ENCODE measurements at places on chromosomes 12 and 14.

- no peak for DNase-seq
Measured at GRCh38 chr14:69591317-69591716, 16.6 kb upstream of the CCDC177 start.

DNA sequence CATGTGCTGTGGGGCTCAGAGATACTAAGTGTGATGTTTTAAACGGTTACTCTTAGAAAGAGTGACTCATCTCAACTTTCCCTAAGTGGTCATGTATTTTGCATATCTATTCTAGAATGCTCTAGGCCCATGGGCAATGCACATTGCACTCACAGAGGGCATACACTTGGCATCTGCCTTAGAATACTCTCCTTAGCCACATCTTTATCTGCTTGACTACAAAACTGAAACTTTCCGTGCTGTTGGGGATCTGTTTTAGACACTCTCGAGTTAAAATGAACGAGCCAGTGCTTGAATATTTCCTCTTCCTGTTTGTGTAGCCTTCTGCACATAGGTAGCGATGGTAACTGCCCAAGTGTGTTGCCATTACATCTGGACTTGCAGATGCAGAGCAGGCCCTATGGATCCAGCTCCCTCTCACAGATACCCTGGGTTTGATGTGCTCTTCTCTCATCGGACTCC lies 180.5 kb downstream of the CAND1 start:
- DNase-seq: no peak

GRCh38 chr12:124765581-124766489 lies 97.8 kb downstream of the SCARB1 start:
- DNase-seq: no peak

DNA sequence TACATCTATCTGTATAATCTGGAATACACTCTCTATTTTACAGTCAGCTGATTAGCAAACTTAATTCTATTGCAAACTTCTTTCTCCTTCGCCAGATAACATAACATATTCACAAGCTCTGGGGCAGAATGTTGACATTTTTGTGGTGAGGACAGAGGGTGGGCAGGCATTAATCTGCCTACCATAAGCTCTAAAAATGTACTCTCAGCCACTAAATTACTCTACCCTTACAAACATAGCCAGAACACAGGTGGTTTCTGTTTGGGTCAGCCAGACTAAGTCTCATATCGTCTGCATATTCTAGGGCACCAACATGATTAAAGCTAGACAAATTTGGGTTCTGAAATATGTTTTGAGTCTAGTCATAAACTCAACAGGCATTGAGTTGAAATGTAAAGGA lies 90.1 kb downstream of the SLC6A15 start:
- DNase-seq: no peak

GRCh38 chr14:22086131-22086530 lies 412.5 kb upstream of the OR4E1 start:
- no peak for DNase-seq

- no peak for DNase-seq
Measured at GRCh38 chr14:75204116-75204515, 27.7 kb upstream of the TMED10 start.

DNA sequence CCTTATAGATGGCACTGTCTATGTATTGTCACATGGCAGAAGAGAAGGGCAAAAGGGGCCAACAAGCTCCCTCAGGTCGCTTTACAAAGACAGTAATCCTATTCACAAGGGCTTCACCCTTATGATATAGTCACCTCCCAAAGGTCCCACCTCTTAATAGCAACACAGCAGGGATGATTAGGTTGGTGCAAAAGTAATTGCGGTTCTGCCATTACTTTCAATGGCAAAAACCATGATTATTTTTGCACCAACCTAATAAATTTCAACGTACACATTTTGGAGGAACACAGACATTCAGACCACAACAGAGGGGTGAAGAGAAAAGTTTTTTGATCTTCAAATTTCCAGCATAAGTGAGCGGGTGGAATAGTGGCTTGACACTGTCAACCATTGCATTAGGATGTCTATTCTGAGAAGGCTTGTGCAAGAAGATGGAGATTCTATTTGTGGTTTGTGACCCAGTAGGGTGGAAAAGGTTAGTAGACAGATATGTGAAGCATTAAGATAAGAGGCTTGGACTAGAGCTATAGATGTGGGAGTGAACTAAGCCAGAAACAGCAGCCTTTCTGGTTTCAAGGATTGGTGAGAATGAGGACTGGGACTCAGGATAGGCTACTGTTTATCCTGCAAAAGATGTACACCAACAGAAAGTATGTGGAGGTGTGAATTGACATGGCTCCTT lies 75.5 kb upstream of the CPSF6 start:
- no peak for DNase-seq

DNA sequence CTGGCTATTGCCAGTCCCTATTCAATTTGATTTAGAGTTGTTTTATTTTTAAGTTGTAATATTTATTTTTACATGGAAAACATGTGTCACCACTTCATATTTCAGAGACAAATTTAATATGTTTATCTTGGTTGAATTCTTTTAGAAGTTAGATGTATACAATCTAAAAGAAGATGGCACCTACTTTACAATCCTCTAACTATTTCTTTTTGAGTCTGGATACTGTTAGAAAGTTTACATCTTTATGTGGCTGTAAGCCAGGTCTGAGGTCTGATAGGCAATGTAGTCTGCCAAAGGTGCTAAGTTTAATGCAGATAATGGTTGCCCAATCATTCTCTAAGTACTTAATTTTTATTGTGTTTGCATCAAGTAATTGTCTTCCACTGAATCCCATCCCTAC lies 7.2 kb upstream of the LMO3 start:
- no peak for DNase-seq

DNA sequence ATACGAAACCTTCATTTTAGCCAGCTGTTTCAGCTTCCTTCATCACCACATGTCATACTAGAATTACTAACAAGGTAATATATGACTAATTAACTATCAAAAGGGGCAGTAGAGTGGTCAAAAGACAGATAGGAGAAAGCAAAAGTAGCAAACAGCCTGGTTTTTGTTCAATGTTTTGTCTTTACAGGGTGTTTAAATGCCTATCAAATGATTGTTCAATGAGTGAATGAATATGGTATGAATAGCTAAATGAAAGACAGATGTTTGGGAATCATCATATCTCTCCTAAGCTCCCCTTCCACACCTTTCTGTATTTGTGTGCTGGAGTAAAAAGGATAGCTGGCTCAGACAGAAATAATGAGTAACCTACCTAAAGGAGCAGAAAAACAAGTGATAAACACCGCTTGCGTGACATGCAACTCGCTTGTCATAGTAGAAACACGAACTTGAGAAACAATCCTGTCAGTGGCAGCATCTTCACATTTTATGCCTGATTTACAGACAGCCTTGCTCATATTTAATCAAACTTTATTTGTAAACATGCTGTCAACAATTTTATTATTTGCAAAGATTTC lies 34.2 kb downstream of the ABCC9 start:
- no peak for DNase-seq

DNA sequence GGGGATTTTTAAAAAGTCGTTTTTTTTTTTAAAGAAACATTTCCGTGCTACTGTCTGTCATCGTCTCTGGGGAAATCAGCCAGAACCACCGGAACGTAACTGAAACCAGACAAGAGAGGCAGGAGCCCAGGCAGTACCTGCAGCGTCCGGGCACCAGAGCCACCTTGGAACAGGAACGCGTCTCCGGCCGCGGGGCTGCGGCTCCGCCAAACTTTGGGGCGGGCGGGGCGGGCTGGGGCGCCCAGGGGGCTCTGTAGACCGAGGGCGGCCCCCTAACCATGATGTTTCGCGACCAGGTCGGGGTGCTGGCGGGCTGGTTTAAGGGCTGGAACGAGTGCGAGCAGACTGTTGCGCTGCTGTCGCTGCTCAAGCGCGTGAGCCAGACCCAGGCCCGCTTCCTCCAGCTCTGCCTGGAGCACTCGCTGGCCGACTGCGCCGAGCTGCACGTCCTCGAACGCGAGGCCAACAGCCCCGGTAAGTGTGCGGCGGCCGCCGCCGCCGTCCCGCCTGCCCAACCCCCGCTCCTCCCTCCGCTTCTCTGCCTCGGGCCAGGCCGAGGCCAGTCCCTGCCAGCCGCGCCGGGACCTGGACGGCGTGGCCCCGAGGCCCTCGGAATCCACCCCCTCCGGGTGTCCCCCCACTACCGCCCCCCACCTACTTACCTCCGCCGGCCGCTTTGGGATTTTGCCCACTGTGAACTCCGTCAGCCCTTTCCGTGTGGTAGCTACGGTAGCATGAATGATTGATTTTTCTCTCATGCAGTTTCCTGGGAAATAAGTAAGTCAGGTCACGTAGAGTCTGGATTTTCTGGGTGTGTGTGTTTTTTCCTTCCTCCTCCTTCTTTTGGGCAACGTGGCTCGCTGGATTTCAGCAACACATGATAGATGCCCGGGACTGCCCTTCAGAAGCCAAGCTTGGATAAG lies 972 bp downstream of the SAMD4A start:
- DNase-seq: no peak

DNA sequence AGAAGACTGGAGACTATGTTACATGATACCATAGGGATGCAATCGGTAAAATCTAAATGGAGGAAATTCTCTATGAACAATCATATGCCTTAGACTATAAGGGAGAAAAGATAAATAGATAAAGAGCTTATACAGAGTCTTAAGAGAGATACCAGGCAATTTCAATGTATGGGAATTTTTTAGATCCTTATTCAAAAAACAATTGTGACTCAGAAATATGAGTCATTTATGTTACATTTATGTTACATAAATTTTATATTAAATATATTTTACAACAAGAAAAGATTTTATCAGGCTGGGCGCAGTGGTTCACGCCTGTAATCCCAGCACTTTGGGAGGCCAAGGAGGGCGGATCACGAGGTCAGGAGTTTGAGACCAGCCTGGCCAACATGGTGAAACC lies 36.5 kb upstream of the PSMA6 start:
- no peak for DNase-seq

DNA sequence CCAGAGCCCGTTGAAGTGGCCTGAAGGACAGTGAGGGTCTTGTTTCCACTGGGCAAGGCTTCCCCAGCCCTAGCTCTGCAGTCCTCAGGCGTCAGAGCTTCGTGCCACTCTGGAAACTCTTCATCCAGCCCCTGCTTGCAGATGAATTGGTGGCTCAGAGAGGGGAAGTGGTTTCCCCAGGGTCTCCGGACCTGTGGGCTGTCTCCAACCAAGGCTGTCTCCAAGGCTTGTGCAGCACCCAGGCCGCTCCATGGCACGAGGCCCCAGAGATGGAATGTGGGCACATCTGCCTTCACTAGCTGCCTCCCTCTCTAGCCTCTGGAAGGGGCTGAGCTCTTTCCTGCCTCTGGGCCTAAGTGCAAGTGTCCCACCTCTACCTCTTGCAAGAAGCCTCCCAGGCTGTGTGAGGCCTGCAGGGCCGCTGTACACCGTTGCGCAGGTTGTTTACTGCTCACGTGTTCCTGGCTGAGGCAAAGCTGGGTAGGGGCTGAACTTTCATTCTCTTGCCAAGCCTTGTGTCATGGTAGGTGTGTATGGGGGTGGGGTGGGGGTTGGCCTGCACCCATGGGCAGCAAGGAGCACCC lies 11.1 kb downstream of the RIN3 start:
- no peak for DNase-seq

GRCh38 chr12:121600702-121601336 lies 20.0 kb upstream of the KDM2B start:
- DNase-seq: no peak

DNA sequence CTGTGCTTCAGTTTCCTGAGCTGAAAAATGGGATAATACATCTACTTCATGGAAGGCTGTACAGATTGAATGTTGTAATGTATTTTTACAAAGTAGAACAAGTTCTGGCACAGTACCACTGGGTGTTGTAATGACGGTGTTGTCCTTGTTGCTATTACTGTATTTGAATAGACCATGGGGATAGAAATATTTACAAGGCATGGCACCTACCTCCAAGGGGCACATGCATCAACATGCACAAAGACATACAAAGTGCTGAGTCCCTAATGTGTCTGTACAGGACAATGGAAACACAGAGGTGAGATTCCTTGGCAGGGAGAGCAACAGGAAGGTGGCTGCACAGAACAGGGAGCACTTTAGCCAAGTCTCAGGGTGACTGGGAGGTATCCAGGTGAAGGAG lies 930.6 kb upstream of the TMEM132C start:
- no peak for DNase-seq

GRCh38 chr12:54417712-54418440 lies 1.2 kb downstream of the ITGA5 start:
- DNase-seq: no peak

DNA sequence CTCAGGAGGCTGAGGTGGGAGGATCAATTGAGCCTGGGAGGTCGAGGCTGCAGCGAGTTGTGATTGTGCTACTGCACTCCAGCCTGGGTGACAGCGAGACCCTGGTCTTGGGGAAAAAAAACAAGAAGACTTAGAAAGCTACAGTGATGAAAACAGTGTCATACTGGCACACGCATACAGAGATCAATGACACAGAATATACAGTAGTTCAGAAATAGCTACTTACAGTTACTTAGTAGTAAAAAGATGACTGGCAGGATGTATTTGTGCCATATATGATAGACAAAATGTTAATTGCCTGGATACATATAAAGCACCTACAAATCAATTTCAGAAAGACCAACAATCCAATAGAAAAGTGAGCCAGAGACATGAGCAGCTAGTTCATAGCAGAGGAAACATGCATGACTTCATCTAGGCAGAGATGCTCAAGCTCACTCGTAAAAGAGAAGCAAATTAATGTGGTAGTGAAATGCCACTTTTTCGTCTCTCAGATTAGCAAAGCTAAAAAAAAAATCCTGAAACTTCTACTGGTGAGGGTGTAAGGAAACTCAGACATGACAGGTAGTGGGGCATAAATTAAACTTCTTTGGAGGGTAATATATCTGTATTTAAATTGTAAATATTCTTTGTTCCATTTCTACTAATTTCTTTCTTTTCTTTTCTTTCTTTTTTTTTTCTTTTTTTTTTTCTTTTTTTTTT lies 2.5 kb upstream of the ALDH2 start:
- no peak for DNase-seq

GRCh38 chr14:31222834-31223233 lies 15.2 kb upstream of the HECTD1 start:
- DNase-seq: no peak

DNA sequence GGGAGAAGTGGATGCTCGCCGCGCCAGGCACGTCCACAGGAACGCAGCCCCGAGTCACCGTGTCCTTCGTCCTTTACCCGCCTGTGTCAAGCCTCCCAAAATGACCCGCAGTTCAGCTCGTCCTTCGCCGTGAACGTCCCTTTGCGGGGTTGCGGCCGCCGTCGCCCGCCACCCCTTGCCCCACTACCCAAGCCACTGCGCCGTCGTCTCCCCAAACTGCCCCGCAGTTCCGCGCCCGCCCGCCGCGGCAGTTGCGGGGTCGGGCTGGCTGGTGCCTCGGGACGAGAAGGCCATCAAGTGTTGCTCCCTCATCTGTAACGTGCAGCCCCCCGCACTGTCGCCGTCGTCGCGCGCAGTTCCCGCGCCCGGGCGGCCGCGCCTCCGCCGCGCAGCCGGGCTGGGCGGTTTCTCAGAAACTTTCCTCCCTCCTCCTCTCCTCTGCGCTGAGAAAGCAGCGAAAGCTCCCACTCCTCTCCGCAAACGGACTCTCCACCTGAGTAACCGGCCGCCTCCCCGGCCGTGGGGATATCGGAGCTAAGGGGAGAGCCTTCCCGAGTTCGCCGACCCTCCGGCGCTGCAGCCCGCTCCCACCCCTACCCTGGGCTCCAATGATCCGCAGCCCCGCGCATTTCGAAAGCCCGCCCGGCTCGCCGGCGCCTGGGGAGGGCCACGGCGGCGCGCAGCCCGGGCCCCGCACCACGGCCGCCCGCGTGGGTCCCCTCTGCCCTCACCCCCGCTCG lies 6.7 kb downstream of the CDKN1B start:
- no peak for DNase-seq

All from cortex of kidney (tissue), 1 donor.